ENCODE measurements at places on chromosomes 7 and 10. TPM values are rescaled to one million over a fixed set of nuclear protein-coding genes. Genes with fewer than 3 reads are reported as not detected.

GRCh38 chr10:15455456-15455855 is 84.4 kb upstream of the FAM171A1 start:
- no peak for DNase-seq

CFTR gene
- total RNA-seq, result not detected

GRCh38 chr7:3175285-3175902 is 125.7 kb upstream of the SDK1 start:
- no peak for DNase-seq

DNA sequence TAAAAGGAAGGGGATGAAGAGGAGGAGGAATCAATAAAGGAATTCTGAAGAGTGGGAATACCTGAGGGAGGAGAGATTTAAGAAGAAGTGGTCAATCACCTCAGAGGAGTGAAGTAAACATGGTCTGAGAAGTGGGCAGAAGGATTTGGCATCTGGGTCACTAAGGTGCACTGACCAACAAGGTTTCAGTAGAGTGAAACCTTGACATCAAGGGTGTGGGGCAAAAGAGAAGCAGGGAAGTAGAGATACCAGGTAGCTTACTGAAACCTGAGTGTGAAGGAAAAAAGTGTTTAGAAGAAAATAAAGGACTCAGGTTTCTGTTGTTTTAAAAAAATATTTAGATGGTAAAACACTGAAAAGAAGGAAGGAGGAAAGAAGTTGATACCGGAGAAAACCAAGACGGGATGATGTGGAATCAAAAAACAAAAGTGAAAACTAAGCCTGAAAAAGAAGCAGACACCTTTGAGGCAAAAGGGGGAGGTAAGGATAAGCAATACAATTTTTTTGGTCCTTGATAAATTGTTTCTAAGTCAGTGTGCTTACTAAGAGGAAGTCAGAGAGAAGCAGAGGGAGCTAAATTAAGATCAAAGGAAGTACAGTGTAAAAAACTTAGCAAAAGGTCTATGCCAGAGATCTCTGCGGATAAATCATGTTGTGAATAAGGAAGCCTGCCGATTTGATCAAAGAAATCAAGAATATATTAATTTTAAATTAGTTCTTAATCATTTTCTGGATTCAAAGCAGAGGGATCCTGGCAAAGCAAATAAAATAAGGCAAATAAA is 137.2 kb upstream of the GPR22 start:
- DNase-seq, result peak; percentile 3

GRCh38 chr7:158396982-158397862 is 190.4 kb downstream of the PTPRN2 start:
- no peak for DNase-seq

DNA sequence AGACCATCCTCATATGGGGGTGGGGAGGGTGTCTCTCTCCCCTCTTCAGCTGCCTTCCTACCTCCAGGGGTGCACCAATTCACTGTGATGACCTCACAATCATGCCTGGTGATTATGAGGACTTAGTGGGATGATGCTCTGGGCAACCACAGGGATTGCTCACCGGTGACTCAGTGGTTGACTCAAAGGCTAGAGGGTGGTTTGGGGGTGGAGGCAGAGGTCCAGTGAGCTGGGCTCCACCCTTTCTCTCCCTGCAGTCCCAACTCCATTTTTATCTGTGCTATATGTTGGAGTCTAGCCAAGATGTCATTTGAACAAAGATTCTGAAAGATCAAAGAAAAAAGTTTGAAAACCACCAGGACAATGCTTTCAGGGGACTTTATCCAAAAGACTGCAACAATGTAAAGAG is 286.9 kb downstream of the KCNMA1 start:
- DNase-seq, result no peak

DNA sequence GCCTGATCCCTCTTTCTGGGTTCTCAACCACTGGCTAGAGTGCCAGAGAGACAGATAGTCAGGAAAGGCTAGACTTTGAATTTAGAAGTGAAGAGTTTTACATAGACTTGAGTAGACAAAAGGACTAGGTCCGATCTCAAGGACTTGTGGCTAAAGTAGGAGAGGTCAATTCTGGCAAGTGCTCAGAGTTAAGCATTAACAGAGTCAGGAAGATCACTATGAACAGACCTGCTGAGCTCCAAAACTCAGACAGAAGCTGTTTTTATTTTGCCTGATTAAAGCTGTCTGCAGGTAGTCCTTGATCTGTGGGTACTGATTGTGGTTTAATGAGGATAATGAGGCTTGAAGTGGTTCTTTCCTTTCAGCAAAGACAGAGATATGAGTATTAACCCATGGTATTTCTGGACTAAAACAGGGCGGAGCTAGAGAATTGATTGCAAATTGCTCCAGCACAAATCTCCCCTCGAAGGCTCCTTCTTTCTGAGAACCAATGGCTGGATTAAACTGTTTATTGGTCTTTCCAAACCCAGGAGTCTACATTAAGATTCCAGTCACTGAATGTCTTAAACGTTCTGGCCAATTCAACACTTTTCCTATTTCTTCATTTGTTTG is 423.2 kb downstream of the IPMK start:
- no peak for DNase-seq

GRCh38 chr10:47206449-47207280 is 93.3 kb upstream of the GDF10 start:
- DNase-seq, result no peak

DNA sequence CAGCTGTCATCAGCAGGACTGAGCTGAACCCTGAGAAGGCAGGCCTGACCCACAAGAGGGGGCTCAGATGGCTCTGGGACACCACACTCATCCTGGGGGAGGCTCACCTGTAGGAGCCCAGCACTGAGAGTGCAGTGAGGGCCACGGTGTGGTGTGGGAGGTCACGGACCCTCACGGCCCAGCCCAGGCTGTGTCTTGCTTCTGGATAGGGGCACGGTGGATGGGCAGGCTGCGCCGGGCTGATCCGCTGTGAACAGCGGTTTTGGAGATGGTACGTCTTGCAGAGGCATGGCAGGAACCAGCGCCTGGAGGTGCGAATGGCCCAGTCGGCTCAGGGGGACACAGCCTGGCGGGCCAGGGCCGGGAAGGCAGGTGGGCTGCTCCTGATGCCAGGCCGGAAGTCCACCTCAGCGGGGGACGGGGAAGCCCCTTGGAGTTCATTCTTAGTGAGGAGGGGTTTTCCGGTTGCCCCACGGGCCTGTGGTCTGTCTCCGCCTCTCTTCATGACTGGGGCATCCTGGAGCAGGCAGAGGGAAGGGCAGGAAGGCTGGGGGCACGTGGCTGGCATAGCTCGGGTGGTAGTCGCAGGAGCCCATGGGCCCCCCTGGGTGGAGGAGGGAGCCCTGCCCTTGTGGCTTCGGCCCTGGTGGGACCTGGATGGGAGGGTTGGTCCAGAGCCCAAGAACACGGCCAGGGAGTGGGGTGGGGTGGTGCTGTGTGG is 112.5 kb downstream of the UNCX start:
- no peak for DNase-seq

DNA sequence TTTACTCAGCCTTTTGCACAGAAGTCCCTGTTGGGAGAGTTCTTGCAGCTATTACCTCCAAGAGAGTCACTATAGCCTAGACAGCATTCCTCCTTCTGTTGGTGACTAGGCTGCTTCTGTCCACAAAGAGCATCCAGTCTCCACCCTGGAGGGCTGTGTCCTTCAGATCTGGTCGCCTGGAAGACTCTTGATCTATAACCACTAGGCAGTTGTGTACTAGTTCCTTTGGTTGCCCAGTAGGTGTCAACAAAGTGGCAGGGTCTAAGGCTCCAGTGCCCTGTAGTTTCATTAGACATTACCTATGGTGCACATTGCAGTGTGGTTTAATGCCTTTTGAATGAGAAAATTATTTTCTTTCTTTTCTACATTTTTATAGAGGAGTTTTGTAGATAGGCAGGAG is 11.3 kb upstream of the AKR1C2 start:
- no peak for DNase-seq

DNA sequence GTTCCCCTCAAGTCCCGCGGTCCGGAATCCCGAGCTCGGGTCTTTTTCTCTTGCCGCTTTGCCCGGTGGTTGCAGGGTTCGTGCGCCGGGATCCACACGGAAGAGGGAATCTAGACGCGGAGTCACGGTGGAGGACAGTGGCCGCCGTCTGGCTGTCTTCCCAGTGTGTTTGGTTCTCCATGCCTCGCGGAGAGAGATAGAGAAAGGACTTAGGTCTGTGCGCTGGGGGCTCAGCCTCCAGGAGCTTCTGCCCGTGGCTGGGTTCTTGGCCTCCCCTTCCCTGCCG is 1.6 kb downstream of the FFAR4 start:
- no peak for DNase-seq

HERPUD2 gene
- total RNA-seq, result 123 TPM

DNA sequence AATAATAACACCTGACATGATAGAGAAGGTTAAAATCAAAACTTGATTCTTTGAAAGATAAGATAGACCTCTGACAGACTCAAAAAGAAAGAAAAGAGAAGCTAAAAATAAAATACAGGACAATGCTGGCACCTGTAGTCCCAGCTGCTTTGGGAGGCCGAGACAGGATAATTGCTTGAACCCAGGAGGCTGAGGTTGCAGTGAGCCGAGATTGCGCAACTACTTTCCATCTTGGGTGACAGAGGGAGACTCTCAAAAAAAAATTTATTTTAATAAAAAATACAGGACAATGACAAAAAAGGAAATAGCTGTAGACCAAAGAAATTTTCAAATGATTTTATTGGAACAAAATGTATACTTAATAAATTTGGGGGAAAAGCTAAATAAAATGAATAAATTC is 263.2 kb downstream of the SDK1 start:
- no peak for DNase-seq

ZNF804B gene
- total RNA-seq, result not detected

VWDE gene
- total RNA-seq, result 0.43 TPM

DNA sequence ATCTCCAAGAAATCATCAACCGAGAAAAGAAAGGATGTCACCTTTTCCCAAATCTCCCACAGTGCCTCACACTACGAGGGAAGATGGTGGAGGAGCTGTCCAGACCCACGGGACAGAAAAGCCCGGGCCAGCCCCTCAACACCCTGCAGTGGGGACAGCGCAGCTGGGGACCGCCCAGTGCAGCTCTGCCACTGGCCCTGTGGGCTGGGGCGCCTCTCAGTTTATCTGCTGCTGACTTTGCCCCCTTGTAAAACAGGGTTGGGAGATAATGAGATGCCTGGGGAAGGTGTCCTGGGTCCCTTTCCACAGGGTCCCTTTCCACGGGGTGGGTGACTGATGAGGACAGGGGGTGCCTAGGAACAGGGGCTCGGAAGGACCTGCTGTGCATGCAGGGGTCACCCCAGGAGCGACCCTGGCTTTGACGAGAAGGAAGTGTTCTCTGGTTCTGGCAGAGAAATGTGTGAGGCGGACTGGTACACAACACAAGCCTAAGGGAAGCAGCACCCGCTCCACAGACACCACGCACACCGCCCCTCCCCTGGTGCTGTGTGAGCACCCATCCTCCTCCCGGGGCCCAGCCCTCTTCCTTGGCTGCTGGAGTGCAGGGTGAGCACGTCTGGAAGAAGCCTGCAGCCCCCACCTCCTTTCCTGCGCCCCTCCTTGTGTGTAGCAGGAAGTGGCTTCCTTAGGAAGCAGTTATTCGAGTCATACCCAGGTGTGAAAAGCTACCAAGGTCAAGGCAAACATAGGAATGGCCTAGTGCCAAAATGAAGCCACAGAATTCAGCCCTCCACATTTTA is 339.9 kb downstream of the DNAJB6 start:
- DNase-seq, result no peak

PNLIPRP2 gene
- total RNA-seq, result not detected

DCLRE1C gene
- total RNA-seq, result 15.1 TPM

STX1A gene
- total RNA-seq, result 20.8 TPM

DNA sequence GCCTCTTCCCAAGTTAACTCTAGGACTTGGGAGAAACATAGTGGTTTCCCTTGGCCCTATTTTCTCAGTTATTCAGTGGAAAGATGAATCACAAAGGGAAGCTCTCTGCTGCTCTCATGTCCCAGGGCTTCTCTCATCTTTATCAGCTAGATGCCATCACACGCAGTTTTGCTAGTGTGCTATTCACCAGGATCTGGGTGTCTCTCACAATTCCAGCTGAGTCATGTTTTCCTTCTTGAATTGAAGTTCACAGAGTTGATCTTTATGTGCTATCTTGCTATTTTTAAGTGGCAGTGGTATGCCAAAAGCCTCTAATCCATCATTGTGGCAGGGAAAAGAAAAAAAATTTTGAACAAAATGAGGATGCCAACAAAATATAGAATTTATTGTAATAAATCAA is 101.3 kb downstream of the TWIST1 start:
- DNase-seq, result no peak

- no peak for DNase-seq
Measured at GRCh38 chr7:55065079-55065478, 46.3 kb downstream of the EGFR start.

GRCh38 chr10:122286867-122287266 is 15.8 kb downstream of the BTBD16 start:
- no peak for DNase-seq

Measured in CD8-positive, alpha-beta T cell (primary cell).